ENCODE measurements at places on chromosomes 12 and 14.
A peak's percentile ranks its signal among the peaks of the same experiment; 100 is the strongest.

- DNase-seq, result no peak
These were observed 31.5 kb downstream of the TMEM132D start for GRCh38 chr12:129871991-129872972.

- DNase-seq, result no peak
These were observed 19.7 kb downstream of the PLEKHG3 start for GRCh38 chr14:64723691-64724577.

DNA sequence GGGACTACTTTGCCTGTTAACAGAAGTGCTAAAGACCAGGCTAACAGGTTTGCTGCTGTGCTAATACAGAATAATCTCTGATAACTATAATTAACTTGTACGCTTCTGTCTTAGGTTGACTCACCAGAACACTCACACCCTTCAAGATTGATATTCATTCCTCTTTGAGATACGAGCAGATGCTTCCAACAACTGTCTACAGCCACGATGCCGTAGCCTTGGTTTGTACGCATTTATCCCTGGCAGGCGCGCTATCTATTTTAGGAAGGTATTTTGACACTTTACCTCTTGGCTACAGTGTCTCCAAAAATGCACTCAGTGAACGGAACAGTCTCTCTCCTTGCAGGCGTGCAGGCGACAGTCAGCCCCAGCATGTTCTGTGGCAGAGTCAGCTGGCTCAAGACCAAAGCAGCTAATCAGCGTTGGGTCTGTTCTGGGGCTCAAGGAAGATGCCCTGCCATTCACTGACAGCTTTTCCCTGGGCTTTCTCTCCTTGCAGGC lies 146.4 kb upstream of the PRICKLE1 start:
- no peak for DNase-seq

GRCh38 chr12:26402648-26403047 lies 207.3 kb downstream of the SSPN start:
- DNase-seq, result no peak

- DNase-seq, result no peak
These were observed 952 bp downstream of the DRAM1 start for GRCh38 chr12:101878243-101878821.

DNA sequence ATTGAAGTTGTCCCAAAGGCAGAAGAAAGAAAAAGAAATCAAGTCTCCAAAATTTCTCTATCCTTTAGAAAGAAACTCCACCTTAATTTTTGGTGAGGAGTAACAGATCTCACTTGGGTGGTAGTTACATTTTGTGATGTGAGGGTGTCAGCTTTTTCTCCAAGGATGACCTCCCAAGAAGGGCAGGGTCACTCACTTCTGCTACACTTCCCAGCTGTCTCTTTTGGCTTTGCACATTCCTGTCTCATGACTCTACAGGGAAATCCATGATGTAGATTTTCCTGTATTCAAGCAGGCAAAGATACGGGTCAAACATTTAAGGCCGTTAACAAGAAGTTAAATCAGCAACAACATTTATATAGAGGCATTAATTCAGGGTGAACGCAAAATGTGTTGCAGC lies 1016.4 kb downstream of the NRXN3 start:
- DNase-seq, result no peak

DNA sequence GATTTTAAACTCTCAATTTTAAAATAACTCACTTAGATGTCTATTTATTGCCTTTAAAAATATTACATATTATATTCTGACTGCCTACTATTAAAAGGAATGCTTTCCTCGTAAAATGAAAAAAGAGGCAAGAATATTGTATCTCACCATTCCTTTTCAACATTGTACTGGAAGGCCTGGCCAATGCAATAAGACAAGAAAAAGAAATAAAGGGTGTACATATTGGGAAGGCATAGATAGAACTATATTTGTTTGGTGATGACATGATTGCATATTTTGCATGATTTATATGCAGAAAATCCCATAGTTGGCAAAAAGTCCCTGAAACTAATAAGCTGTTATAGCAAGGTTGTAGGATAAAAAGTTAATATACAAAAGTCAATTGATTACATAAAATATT lies 474.6 kb upstream of the ATP2B1 start:
- DNase-seq, result no peak

DNA sequence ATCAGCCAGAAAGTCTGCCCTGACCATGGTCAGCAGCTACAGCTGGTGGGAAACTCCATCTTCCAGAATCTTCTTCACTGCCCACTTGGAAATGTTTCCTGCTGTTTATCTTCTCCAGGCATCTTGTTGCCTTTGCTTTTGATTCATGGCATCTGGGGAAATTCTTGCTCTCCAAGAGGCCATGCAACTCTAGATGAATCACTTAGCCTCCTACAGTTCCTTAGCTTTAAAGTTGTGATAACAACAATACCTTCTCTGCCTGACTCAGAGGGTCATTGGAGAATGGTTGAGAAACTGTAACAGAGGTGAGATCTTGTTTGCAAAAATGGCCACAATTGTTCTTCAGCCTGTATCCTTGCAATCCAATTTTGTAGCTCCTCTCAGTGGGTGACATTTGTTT lies 121.0 kb upstream of the VRK1 start:
- DNase-seq, result no peak

GRCh38 chr12:44875417-44875953 lies 630 bp downstream of the NELL2 start:
- DNase-seq, result peak; percentile 41

- DNase-seq, result no peak
These were observed 161.0 kb upstream of the RMST start for GRCh38 chr12:97301576-97301975.

DNA sequence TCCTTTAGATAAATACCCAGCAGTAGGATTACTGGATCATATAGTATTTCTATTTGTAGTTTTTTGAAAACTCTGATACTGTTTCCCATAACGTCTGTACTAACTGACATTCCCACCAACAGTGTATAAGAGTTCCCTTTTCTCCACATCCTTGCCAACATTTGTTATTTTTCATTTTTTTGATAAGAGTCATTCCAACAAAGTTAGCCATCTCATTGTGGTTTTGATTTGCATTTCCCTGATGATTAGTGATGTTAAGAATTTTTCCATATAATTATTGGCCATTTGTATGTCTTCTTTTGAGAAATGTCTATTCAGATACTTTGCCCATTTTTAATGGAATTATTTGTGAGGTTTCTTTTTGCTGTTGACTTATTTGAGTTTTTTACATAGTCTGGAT lies 486.0 kb downstream of the FLRT2 start:
- no peak for DNase-seq

- DNase-seq, result no peak
These were observed 24.3 kb upstream of the PCNX1 start for GRCh38 chr14:70882776-70883492.

DNA sequence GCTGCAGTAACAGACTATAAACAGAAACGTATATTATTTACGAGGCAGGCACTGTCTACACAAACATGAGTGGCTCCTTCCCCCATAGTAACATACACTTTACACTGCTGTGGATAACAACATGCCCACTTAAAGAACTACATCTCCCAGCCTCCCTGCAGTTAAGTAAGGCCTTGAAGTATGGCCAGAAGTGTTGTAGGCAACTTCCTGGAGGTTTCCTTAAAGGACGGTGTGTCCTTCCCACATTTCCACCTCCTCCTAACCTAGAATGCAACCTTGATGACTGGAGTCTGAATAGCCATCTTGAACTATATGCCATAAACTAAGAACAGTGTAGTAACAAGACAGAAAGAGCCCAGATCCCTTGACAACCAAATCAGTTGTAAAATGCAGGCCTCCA lies 20.3 kb downstream of the MED13L start:
- peak; percentile 66 for DNase-seq

All from NCI-H2227 treated with DMSO at 0.1 percent for 48 hours (cell line).